CD4-positive, CD25-positive, alpha-beta regulatory T cell (primary cell): ENCODE measurements at places on chromosomes 7 and 10. TPM values are rescaled to one million over a fixed set of nuclear protein-coding genes. Genes with fewer than 3 reads are reported as not detected.

GRCh38 chr10:49408519-49409306, 12.8 kb upstream of the DRGX start:
- DNase-seq = no peak

- no peak for DNase-seq
These were observed 18.8 kb downstream of the GNAI1 start for GRCh38 chr7:80153446-80153845.

DNA sequence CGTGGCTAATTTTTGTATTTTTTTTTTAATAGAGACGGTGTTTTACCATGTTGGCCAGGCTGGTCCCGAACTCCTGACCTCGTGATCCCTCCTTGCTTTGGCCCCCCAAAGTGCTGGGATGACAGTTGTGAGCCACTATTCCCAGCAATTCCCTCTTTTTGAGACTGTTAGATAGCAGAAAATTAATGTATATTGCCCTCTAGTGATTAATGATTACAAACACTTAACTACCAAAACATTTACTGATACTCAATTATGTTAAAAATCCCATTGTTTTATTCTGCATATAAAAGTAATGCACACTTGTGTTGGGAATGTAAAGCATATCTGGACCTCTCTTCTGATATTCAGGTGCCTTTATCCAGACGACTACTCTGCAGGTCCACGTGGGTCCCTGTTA, 41.2 kb upstream of the COBL start:
- DNase-seq = no peak

GRCh38 chr10:129605986-129606518, 139.0 kb downstream of the MGMT start:
- no peak for DNase-seq

GRCh38 chr7:2473496-2474180, 2.6 kb downstream of the GRIFIN start:
- no peak for DNase-seq

DNA sequence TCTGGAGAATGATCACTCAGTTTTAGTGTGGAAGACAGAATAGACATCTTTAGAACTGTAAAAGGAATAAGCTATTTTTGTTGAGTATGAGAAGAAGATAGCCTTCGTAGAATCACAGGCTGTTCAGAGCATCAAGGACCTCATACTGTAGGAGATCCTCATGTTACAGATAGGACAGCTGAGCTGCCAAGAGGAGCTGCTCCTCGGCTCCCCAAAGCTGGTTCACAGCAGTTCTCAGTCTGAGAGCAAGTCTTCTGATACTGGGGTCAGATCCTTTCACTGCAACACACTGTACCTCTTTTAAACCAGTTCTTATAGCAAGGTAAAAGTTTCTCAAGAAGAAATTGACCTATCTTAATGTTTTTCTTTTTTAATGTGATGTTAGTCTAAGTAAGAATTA, 17.1 kb downstream of the CCNY start:
- DNase-seq = no peak

GRCh38 chr10:90959826-90960225, 38.9 kb upstream of the ANKRD1 start:
- no peak for DNase-seq

SCIN gene
- polyA plus RNA-seq = 0.22 TPM

BLNK gene
- 0.15 TPM for polyA plus RNA-seq
